ENCODE measurements at places on chromosomes 1 and 21.
A peak's percentile ranks its signal among the peaks of the same experiment; 100 is the strongest.

DNA sequence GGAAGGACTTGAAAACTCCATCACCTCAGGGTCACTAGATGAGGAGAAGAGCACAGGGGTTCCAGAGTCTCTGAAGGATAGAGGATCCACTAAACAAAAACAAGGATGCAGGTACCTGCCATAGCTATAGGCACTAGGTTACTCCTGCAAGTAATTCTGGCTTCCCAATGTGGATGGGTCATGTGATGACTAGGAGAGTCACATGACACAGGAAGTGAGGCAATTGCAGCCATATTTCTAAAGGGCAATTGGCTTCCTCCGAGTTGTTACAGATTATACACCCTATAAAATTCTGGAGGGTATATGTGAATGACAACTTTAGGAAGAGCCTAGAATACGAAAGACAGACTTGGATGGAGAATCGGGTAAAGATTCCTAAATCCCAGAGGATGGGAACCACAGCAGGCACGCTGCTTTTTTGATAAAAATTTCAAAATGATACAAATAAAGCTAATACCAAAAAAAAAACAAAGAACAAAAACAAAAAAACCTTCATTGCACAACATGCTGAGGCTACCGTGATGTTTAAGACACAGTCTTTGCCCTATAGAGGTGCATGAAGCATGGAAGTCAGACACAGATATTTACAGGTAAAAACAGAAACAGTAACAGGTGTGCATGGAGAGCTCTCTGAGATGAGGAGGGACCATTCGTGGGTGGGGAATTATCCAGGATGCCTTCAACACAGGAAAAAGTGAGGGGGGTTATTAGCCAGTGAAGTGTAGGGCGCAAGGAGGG lies 10.5 kb downstream of the MTX1 start:
- peak; percentile 70 for DNase-seq

- DNase-seq, result no peak
These were observed 20.0 kb downstream of the RIPPLY3 start for GRCh38 chr21:37026499-37026898.

GRCh38 chr1:65148548-65149350 lies 746 bp downstream of the AK4 start:
- DNase-seq, result peak; percentile 69

GRCh38 chr1:246608616-246609376 lies 42.5 kb downstream of the CNST start:
- DNase-seq, result peak; percentile 81

DNA sequence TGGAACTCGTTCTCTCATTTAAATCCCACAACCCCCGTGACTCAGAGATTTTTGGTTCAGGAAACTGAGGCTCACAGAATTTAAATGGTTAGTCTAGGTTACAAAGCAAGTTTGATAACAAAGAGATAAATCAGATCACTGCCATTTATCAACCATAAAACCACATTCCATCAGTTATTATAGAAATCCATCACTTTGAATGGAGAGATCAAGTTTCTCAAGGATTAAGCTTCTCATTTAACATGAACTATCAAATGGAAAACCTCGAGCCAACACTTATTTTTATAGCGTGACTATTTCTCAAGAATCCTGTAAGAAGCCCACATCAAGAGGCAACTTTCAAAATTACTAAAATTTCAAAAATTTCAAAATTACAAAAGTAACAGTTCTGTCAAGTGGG lies 11.9 kb downstream of the WLS start:
- no peak for DNase-seq

- no peak for DNase-seq
These were observed 249.0 kb downstream of the PRDM2 start for GRCh38 chr1:13948888-13949391.

DNA sequence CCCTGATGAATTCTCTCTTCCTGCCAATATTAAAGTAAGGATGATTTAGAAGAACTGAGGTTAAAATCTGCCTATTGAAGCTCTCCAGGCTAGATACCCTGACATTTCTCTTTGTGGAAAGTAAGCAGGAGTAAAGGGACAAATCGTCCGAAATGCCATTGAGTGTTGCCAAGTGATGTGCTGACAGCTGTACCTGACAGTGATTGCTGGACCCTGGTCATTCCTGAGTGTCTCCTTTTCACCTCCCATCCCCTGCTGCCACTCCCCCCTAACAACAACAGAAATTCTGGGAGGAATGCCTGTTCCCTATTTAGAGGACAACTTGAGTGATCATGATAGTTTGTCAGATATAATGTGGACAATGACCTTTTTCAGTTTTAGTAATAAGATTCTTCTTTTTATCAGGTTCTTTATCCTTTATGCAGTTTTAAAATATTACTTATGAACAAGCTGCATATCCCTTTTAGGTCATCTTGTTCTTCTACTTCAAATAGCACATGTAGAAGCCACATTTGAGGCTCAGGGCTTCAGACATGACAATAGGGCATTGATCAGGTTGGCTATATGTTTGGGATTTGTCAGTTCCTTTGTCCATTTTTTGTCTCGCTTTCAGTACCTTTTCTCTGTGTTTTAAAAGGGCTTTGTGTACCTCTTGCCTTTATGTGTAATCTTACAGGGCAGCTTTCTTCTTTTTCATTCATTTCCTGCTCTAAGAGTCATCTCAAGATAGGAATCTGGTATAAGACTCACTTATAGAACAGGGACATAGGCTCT lies 56.0 kb downstream of the ITSN1 start:
- DNase-seq, result no peak

DNA sequence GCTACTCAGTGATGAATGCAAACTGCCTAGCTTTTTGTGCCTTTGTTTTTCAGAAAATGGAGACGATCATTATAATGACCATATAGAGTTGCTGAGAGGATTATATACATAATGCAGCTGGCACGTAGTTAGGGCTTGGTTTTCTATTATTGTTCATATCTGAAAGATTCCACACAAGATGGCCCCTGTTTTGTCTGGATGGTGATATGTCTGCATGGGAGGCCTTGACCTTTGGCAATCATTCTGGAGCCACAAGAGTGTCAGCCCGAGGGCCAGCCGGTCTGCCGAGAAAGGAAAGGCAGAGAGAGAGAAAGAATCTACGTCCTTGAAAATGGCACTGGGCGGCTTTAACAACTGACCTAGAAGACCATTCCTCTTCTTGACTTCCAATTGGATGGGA lies 5.7 kb upstream of the SH2D1B start:
- DNase-seq, result no peak

DNA sequence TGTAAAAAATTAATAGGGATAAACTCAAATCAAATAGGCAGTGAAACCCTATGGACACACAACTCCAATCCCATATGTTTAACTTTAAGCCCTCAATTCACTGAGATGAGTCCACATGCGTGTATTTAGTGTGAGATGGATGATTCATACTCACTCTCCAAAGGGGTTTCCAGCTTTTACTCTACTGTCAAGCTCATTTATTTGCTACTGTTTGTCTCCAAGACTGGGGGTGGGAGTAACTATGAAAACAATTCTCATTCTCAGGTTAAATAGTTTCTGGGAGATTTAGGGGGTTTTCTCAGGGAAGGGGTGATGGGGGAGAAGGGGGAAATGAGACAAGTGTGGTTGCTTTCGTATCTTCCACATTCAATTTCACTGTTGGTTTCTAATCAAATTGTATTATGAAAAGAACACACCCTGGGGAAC lies 2.7 kb downstream of the RAB29 start:
- DNase-seq, result no peak

GRCh38 chr1:235246022-235246948 lies 81.7 kb downstream of the ARID4B start:
- DNase-seq, result no peak

DNA sequence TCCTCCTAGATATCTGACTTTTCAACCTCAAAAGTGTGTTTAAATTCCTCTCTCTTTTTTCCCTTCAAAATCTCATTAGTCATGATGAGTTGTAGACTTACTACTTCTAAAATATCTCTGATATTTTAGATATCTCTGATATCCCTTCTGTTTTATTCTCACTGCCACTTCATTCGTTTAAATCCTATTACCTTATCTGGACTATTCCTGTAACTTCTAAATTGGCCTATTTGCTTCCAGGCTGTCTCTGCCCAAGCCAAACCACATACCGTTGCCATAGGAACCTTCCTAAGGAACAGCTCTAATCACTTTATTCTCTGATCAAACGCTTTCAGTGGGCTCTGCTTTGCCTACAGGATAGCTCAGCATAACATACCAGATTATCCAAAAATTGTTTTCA lies 333.1 kb upstream of the CHRM3 start:
- no peak for DNase-seq

DNA sequence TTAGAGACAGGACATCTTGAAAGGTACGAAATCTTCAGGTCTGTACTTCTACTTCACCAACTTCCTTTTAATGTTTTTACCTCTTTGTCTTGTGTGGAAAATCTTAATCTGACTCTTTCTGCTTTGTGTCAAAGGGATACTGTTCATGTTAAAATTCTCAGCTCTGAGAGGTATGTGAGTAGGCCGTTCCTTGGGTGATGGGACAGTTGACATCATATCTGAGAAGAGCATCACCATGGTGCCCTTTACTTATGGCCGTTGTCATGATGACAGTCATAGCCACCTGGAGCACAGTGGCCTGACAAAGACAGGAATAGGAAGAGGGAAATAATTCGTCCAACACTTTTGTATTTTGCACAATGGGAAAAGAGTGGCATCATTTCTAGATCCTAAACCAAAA lies 145.6 kb downstream of the FGGY start:
- DNase-seq, result no peak

DNA sequence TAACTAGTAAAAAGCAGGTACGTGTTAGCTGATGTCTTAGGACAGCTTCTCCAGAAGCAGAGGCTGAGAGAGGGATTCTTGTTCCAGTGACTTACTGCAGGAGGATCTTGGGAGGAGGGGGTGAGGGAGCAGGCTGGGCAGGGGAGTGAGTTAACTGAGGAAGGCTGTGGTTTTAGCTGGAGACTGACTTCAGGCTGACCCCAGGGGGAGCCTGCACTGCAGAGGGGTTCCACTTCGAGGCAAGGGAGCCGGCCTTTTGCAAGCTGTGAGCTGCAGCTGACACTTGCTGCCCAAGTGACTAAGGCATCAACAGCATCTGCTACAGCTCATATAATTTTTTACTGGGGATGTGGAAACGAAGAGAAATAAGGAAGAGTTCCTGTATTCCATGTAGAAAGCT lies 50.4 kb upstream of the SOD1 start:
- no peak for DNase-seq

Measured in hepatocyte (in vitro differentiated cells).